CD4-positive, alpha-beta T cell (primary cell): ENCODE measurements at places on chromosomes 6 and 20.
A peak's percentile ranks its signal among the peaks of the same experiment; 100 is the strongest.

- no peaks in the 10 kb centered on the region for H3K27me3 ChIP-seq
- peak overlapping the region; percentile 87 for H3K27ac ChIP-seq
- H3K4me1 ChIP-seq, result peaks cover 11% of the 10 kb centered on the region
- peak; percentile 14 for DNase-seq
- no peaks in the 10 kb centered on the region for H3K36me3 ChIP-seq
These were observed 723 bp downstream of the AKIRIN2 start for GRCh38 chr6:87701344-87701675.

DNA sequence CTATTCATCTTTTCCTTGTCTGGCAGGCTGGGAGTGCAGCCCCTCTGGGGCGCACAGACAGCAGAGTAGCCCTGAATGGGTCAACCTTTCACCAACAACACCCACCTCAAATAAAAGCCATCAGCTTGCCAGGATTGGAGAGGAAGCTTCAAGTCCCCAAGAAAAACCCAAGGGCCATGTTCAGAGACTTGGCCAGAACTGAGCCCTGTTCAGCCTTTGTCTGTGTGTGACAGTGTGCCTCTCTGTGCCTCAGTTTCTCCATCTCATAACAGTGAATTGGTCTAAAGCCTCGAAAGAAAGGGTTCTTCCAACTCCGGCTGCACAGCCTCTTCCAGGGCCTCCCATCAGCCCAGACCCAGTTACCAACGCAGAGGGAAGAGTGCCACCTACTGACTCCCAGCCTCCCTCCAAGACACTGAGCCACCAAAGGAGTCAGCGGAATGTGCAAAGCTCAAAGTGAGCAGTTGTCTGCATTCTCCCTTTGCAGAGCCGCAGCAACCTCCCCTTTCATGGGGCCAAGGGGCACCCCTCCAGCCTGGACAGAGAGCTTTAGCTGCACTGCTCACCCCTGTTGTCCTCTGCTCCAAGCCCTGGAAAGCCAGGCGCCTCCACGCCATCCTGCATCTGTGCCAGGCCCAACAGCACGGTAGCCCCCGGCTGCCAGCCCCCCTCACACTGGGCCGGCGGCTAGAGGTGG, 82.7 kb upstream of the TOP1 start:
- DNase-seq, result no peak
- no peaks in the 10 kb centered on the region for H3K27me3 ChIP-seq
- no peaks in the 10 kb centered on the region for H3K36me3 ChIP-seq

- DNase-seq, result no peak
- H3K4me1 ChIP-seq, result no peaks in the 10 kb centered on the region
- H3K27me3 ChIP-seq, result no peaks in the 10 kb centered on the region
- H3K36me3 ChIP-seq, result no peaks in the 10 kb centered on the region
- no peak overlapping the region for H3K27ac ChIP-seq
These were observed 30.0 kb upstream of the ZNF133 start for GRCh38 chr20:18258126-18258860.

DNA sequence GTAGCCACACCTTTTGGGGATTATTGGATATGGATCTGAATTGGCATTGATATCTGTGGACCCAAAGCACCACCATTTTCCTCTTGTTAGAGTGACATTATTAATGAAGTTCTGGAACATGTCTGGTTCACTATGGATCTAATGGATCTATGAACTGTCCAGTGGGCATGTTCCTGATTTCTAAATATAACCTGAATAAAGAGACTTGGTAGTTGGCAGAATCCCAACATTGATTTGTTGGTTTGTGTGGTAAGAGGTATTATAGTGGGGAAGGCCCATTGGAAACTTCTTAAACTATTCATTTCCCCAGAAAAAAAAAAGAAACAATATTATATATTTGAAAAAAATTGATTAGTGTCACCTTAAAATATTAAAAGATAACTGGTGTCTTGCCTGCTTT, 312.6 kb downstream of the HTR1B start:
- no peak overlapping the region for H3K27ac ChIP-seq
- no peak overlapping the region for H3K4me3 ChIP-seq
- no peaks in the 10 kb centered on the region for H3K27me3 ChIP-seq

DNA sequence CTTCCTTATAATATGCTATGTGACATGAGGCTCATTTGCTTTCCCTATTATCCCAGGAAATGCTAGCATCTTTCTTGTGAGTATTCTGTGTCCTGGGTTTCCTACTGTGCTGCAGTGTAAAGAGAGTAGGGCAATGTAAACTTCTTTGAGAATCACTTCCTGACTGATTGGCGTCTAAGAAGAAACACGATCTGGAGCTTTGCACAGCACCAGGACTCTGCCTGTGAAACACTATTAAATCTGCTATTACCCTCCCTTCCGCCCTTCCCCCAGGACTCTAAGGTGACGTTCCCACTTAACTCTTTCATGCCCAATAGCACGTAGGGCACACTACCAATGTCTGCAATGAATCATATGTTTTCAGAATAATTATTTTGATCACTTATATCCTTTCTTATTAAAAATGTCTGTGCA, 607.3 kb upstream of the CITED2 start:
- no peaks in the 10 kb centered on the region for H3K4me1 ChIP-seq
- DNase-seq, result no peak
- no peaks in the 10 kb centered on the region for H3K27me3 ChIP-seq
- H3K27ac ChIP-seq, result no peak overlapping the region
- no peak overlapping the region for H3K4me3 ChIP-seq

GRCh38 chr6:107622269-107622668, 132.4 kb downstream of the SOBP start:
- DNase-seq, result no peak
- H3K4me3 ChIP-seq, result no peak overlapping the region
- H3K27me3 ChIP-seq, result no peaks in the 10 kb centered on the region
- H3K4me1 ChIP-seq, result peaks cover 16% of the 10 kb centered on the region

DNA sequence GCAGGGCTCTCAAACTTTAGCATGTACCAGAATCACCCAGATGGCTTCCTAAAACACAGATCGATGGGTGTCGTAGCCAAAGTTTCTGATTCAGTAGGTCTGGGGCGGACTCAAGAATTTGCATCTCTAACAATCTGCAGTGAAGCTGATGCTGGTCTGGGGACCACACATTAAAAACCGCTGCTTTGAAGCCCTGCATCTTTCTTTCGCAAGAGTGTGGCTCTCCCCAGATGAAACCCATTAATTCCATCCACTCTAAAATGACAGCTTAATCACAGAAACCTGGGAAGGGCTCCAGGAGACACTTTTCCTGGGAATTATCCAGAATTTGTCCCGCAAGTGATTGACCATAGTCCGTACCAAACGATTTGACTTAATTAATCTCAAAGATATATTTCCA, 319.8 kb upstream of the PLCB4 start:
- no peak overlapping the region for H3K4me3 ChIP-seq
- H3K36me3 ChIP-seq, result no peaks in the 10 kb centered on the region
- no peak for DNase-seq
- H3K27ac ChIP-seq, result no peak overlapping the region
- H3K27me3 ChIP-seq, result no peaks in the 10 kb centered on the region

DNA sequence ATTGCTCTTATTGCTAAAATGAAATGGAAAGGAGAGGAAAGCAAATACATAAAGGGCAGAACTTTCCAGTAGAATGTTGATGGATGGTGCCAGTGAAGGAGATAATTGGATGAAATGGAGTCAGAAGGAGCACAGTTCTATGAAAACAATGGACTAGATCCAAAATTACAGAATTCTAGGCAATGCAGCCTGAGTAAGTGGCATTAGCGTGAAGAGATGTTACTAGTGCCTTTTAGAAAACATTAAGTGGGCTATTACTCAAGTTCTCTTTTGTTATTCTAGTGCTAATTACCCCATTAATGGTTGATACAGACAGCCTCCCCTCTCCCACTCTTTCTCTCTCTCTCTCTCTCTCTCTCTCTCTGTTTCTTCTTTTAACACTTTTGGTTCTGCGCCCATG, 209.5 kb upstream of the RGS17 start:
- no peak overlapping the region for H3K4me3 ChIP-seq
- H3K4me1 ChIP-seq, result no peaks in the 10 kb centered on the region
- DNase-seq, result no peak

DNA sequence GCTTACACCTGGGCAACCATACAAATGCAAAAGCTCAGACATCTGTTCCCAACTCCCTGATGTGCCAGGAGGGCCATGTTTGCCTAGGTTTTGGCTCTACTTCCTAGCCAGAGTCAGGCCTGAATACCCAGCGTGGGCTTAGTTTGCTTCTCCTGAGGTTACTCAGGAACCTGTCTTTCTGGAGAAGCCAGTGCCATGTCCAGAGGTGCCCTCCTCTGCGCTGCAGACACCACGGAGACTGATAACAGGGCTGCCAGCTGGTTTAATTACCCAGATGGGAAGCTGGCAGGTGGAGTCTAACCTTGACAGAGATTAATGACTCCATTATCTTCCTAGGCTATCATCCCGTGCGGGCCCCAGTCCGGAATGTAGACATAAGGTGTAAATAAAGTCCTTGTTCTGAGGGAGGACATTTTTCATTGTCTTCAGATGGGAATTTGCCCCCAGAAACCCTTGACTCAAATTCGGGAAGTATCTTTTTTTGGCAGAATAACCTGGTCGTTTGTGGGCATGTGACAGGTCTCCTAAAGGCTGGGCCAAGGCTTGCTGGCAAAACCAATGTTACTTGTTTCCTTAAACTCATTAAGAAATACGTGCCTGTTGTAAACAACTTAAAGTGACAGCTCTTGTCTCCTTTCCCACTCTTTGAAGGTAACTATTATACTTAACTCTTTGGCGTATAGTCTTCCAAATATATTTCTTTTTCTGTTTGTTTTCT, 29.2 kb upstream of the ZNFX1 start:
- peaks cover 13% of the 10 kb centered on the region for H3K4me1 ChIP-seq
- no peaks in the 10 kb centered on the region for H3K27me3 ChIP-seq
- no peak overlapping the region for H3K4me3 ChIP-seq
- H3K27ac ChIP-seq, result no peak overlapping the region
- no peaks in the 10 kb centered on the region for H3K36me3 ChIP-seq

GRCh38 chr20:36700438-36700837, 45.5 kb downstream of the NDRG3 start:
- no peaks in the 10 kb centered on the region for H3K27me3 ChIP-seq
- H3K4me3 ChIP-seq, result no peak overlapping the region
- DNase-seq, result no peak
- no peak overlapping the region for H3K27ac ChIP-seq

DNA sequence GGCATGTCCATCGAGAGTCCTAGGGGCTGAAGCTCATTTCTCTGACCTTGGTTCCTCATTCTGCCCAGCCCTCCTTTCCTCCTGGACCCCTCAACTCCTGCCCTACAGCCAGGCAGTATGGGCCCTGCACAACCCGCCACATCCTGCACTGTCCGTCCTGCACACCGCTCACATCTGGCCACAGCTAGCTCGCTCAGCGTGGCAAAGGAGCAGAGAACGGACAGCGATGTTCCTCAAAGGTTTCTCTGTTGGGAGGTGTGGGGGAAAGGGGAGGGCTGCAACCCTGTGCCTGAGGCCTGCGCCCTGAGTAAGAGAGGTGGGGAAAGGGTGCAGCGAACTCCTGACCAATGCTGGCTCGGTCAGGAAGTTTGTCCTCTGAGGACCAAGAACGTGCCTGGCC, 90.1 kb downstream of the PXDC1 start:
- H3K27ac ChIP-seq, result no peak overlapping the region
- no peaks in the 10 kb centered on the region for H3K36me3 ChIP-seq
- no peaks in the 10 kb centered on the region for H3K27me3 ChIP-seq

DNA sequence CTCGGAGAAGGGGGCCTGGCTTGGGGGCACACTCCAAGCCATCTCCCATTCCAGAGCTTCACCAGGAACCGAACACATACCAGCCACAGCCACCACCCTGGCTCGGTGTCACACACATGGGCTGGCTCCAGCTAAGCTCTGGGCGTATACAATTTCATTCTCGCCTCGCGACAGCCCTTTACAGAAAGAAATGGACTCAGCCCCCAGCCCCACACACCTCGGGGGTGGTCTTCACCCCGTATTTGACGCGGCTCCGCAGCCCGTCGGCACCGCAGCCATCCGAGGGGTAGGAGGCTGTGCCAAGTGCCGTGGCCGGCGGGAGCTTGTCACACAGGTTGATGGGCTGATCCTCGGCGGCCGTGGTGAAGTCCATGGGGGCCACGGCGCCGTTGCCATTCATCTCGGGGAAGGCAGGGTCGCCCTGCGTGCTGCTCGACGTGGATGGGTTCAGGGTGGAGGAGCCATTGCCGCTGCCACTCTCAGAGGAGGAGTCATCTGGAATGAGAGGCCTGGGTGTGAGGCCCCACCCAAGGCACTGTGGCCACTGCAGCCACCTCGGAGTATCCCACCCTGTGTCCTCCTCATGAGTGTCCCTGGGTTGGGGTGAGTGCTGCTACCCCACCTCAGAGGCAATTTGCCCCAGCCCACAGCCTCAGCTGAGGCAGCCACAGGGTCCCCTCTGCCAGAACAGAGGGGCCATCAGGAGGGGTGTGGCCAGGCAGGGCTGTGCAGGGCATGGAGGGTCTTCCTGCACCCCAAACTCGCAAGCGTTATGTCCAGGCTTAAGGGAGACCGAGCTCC, 98.0 kb downstream of the ASXL1 start:
- DNase-seq, result no peak
- H3K4me3 ChIP-seq, result no peak overlapping the region
- H3K36me3 ChIP-seq, result peaks cover 70% of the 10 kb centered on the region

DNA sequence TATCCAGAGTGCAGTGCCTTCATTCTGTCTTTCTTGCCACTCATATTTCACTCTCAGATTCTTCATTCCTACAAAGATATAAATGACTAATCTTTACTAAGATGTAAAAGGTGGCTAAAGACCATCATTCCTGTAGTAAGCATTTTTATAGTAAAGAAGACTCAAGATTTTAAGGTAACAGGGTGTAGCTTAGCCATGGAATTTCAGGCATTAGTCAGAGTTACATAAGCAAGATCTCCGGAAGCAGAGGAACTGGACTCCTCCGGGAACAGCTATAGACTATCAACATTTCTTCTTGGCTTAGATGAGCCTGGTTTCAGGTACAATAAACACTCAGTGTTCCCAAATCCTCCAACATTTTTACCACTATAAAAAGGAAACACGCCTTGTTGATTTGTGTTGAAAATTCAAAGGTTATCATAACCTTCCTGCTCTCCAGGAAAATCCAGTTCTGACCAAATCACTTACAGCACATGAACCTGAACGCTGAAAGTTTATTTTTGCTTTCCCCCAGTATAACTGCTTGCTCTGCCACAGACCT, 23.7 kb downstream of the SERPINB1 start:
- no peaks in the 10 kb centered on the region for H3K36me3 ChIP-seq
- no peak for DNase-seq
- no peaks in the 10 kb centered on the region for H3K27me3 ChIP-seq
- no peak overlapping the region for H3K4me3 ChIP-seq
- H3K27ac ChIP-seq, result no peak overlapping the region
